ENCODE measurements at places on chromosomes 3 and 15.

GRCh38 chr3:45741247-45741646 lies 52.1 kb downstream of the SACM1L start:
- DNase-seq: no peak

DNA sequence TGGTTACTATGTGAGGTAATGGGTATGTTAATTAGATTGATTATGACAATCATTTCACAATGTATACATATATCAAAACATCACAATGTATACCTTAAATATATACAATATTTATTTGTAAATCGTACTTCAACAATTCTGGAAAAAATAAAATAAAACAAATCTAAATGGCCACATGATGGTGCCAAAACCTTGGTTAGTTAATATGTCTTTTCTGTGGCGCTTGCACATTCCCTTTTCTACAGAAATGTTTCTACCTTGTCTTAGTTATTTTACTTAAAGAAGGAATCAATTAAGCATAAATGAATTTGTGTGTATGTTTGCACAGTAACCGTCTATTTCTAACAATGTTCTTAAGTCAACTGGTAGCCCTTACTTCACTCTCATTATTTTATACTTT lies 53.4 kb downstream of the OXSM start:
- peak; percentile 36 for DNase-seq

GRCh38 chr15:91184441-91184840 lies 84.4 kb downstream of the SV2B start:
- no peak for DNase-seq

- no peak for DNase-seq
Measured at GRCh38 chr3:166190360-166190759, 353.1 kb upstream of the BCHE start.

DNA sequence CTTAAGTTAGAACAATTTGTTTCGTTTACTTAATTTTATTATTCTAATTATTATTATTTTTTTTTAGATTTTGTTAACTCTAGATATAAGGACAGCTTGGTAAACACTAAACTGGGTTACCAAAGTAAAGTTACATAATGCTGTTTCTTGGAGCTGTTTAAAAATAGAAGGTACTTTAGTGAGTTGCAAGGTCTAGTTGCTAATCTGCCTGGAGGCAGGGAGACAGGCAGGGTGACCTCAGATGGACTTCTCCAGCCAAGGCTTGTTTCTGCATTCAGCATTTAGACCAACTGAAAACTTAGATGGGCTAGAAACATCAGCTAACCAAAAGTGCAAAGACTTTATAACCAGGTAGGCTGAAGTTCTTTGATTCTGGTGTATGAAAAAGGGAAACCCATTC lies 336.4 kb upstream of the GRM7 start:
- DNase-seq: no peak

- no peak for DNase-seq
Measured at GRCh38 chr3:188940573-188940932, 231.2 kb upstream of the TPRG1 start.

DNA sequence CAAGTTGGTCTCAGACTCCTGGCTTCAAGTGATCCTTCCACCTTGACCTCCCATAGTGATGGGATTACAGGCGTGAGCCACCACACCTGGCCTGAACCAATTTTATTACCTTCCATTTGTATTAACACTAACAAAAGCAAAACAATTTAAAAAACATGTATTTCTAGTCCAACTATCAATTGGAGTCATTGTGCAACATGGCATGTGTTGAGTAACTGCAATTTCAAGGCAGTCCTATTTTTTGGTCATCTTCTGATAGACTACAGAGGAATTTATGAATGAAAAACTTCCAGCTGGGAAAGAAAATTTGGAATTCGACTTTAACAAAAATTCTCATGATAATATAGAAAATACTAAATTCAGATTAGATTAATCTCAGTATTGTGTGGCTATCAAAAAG lies 16.8 kb downstream of the SPTSSB start:
- DNase-seq: no peak

- DNase-seq: peak; percentile 62
Measured at GRCh38 chr15:69881766-69882165, 216.0 kb downstream of the TLE3 start.

- no peak for DNase-seq
Measured at GRCh38 chr3:69052472-69052898, 352 bp upstream of the TMF1 start.

- no peak for DNase-seq
Measured at GRCh38 chr3:1945698-1946097, 153.0 kb upstream of the CNTN4 start.

- DNase-seq: no peak
Measured at GRCh38 chr3:127088511-127089351, 104.2 kb upstream of the PRR23E start.

GRCh38 chr15:101293122-101293521 lies 1.9 kb downstream of the SNRPA1 start:
- peak; percentile 6 for DNase-seq

DNA sequence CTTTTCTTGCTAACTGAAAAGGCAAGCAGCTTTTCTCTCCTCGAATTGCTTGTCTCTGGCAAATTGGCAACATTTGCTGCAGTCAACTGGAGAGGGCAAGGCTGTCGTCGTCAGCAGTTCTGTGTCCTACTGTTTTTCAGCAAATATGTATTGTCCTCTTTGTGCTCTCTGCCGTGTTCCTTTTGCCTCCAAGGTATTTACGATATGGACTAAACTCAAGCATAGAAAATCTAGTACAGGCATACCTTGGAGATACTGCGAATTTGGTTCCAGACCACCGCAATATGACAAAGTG lies 558 bp upstream of the SLC30A4 start:
- no peak for DNase-seq

GRCh38 chr3:34758630-34759261 lies 880.6 kb upstream of the ARPP21 start:
- DNase-seq: no peak

DNA sequence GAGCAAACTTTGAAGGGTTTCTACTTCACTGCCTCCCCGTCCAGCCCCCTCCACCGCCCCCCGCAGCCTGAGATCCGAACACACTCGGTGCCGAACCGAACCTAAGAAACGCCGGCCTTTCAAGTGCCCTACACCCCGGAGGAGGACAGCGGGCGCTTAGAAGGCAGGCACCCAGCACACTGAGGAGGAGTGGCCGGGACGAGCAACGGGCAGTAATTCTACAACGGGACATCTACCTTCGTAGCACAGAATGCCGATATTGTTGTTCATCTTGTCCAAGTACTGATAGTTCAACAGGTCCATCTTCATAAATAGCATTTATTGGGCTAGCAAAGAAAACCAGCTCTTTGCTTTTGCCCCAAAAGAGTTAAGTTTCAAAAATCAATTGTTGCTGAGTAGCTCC lies 513 bp downstream of the VGLL4 start:
- DNase-seq: no peak

DNA sequence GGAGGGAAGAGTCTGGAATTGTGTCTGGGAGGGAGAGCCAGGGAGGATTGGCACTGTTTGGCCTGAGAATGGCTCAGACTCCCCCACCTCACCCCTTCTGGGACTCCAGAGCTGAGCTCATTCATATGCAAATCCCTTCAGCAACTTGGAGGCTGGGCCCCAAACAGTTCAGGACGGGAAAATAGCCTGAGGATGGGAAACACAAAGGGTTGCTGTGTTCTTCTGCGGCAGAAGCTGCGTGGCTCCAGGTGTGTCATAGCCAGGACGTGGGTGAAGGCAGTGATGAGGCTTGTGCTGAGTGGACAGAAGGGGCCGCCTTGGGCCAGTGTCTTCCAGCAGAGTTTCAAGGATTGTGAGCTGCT lies 16.6 kb downstream of the MASP1 start:
- DNase-seq: peak; percentile 71

- no peak for DNase-seq
Measured at GRCh38 chr15:77855871-77856270, 221.6 kb downstream of the TBC1D2B start.

DNA sequence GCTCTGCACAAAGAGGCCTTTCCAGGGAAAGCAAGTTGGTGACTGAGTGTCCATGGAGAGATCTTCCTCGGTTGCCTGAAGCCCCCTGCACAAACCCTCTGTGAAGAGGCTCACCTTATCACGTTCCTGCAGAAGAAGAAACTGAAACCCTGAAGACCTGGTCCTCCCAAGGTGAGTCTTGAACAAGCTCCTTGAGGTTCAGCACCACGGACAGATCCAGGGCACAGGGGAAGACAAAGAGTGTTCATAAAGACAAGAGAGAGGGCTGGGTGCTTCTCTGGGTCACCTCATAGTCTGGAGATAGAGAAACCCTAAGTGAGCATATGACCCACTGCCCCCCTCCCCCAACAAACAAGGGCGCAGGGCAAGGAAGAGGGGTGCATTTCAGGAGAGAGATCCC lies 21.7 kb upstream of the TBC1D21 start:
- DNase-seq: peak; percentile 85

DNA sequence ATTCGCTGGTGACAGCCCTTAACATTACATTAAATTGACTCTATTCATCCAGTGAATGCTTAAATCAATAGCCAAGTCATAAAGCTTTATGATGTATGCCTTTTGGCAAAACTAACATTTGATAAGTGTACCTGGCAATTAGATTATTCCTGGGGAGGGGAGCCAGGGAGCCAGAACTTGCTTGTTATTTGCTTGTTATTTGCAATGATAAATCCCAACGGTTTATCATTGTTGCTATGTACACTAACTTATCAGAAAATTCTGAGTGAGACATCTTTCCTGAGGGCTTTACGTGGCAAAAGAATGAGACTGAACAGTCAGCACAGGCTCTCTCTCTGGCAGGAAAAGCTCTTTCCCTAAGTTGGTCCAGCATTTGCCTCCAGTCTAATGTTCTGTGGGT lies 35.8 kb upstream of the FBN1 start:
- no peak for DNase-seq

GRCh38 chr3:181358060-181358459 lies 353.7 kb upstream of the SOX2 start:
- DNase-seq: no peak

- DNase-seq: no peak
Measured at GRCh38 chr3:185486394-185486793, 12.4 kb downstream of the TMEM41A start.

GRCh38 chr3:154275965-154276364 lies 48.3 kb downstream of the DHX36 start:
- DNase-seq: peak; percentile 95

- DNase-seq: no peak
Measured at GRCh38 chr3:169610888-169611291, 52.6 kb downstream of the MECOM start.

DNA sequence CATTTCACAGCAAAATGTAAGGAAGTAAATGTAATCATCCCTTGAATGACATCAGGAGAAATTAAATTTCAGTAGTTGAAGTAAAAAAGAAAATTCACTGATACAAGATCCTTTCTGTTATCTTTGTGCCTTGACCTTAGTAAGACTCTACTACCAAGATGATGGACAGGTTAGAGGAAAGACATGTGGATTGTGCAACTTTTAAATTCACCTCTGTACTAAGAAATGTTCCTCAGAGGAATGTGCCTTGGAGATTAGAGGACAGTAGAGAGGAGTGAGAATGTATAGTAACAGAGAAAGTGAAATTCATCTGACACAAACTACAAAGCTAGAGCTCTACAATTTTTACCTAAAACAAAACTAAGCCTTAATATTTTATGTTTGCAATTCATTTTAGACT lies 375.3 kb downstream of the PLOD2 start:
- no peak for DNase-seq

DNA sequence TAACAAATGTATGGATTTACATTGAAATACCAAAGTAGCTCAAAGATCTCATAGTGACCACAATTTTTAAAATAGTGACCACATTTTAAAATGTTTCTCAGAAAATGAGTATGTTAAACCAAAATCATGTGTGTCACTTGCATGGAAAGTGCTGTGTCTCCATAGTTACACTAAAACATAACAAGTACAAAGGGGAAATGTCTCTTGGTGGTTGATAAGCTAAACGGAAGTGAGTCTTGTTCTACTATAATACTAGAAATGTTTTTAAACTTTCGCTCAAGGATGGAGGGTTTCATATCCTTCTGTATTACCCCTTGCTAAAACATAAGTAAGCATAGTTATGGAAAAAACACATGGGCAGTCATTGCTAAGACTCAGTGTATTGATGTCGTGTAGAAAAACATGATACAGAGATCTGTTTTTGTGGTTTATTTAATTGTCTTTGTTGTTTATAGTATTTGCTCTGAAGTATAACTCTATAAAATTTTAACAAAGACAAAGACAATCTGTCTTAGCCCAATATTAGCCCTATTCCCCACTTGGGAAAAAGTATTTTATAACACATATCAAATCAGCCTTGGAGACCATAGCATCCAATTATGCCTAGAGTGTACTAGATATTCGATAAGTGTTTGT lies 27.0 kb upstream of the DENND4A start:
- no peak for DNase-seq

GRCh38 chr15:55859681-55860080 lies 116.7 kb upstream of the PRTG start:
- no peak for DNase-seq

DNA sequence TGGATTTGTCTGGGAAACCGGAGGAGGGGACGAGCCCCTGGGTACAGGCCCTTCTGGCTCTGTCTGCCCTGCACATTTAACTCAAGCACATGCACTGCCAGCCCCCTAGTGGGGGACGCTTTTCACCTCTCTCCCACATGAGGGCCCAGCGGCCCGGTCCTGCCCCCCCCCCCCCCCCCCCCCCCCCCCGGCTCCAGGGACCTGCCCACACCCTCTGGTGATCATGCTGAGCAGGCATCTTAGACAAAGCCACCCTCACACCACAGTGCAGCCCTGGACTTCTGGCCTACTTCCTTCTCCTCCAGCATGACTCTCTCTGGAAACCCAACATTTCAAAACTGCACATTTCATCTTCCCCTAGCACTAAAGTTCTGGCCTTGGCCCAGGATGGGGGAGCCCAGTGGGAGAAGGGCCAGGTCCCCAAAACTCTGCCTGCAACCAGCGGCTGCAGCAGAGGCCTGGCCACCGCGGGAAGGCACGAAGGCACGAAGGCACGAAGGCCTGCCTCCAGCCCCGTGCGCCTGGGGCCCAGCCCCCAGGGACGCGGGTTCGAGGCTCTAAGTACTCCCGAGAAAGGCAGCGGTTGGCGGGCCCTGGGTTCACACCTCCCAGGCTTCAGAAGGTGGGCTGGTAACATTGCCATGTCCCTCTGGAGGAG lies 14.1 kb downstream of the KLF15 start:
- DNase-seq: peak; percentile 35

- DNase-seq: no peak
Measured at GRCh38 chr3:30273304-30274072, 332.9 kb upstream of the TGFBR2 start.

- DNase-seq: peak; percentile 3
Measured at GRCh38 chr3:6351752-6352151, 509.2 kb upstream of the GRM7 start.

GRCh38 chr3:194824701-194825111 lies 139.0 kb downstream of the FAM43A start:
- DNase-seq: no peak

DNA sequence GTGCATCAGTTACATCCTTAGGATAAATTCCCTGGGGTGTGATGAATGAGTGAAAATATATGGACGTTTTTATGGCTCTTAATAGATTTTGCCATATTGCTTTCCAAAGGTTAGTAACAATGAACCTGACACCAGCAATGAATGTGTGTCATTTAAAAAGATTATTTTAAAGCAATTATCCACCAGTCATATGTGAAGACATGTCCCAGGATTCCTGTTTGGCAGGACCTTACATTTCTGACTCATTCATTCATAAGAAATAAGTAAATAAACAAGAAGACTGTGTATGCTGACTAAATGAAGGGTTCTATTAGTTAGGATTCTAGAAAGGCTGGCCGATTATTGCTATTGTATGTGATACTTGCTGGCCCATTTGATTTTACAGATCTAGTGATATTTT lies 201.5 kb downstream of the SOX2 start:
- DNase-seq: no peak

GRCh38 chr15:28902856-28903255 lies 17.1 kb downstream of the APBA2 start:
- no peak for DNase-seq

- DNase-seq: no peak
Measured at GRCh38 chr3:108394016-108394415, 97.7 kb downstream of the HHLA2 start.

All from eye (tissue), 1 donor.